ENCODE measurements at places on chromosomes 1 and 21.

DNA sequence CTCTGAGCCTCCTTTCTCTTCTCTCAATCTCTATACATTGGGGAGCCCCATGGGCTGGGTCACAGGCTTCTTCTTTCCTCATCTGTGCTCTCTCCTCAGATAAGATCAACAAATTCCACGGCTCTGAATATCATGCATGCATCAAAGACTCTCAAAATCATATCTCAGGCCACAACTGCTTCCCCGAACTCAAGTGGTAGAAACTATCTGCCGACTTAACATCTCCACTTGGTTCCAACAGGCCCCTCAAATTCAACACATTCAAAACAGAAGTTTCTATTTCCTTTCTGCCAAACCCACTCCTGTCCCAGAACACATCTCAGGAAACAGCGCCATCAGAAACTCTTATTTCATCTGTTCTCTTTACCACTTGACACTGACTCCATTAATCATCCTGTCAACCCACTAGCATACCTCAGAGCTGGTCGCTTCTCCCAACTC lies 16.7 kb downstream of the DDX59 start:
- no peak for DNase-seq

DNA sequence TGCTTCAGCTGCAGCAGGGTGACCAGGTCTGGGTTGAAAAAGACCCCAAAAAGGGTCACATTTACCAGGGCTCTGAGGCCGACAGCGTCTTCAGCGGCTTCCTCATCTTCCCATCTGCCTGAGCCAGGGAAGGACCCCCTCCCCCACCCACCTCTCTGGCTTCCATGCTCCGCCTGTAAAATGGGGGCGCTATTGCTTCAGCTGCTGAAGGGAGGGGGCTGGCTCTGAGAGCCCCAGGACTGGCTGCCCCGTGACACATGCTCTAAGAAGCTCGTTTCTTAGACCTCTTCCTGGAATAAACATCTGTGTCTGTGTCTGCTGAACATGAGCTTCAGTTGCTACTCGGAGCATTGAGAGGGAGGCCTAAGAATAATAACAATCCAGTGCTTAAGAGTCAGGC lies 2.9 kb downstream of the C1QA start:
- no peak for DNase-seq

DNA sequence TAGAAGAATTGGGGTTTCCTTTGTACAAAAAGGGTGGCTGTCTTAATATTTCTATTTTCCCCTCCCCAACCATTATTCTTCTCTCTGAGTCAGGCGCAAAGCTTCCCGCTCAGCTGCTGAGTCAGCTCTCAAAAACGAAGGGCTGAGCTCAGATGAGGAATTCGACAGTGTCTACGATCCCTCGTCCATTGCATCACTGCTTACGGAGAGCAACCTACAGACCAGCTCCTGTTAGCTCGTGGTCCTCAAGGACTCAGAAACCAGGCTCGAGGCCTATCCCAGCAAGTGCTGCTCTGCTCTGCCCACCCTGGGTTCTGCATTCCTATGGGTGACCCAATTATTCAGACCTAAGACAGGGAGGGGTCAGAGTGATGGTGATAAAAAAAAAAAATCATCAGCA lies 3.0 kb upstream of the TUFT1 start:
- DNase-seq, result no peak

DNA sequence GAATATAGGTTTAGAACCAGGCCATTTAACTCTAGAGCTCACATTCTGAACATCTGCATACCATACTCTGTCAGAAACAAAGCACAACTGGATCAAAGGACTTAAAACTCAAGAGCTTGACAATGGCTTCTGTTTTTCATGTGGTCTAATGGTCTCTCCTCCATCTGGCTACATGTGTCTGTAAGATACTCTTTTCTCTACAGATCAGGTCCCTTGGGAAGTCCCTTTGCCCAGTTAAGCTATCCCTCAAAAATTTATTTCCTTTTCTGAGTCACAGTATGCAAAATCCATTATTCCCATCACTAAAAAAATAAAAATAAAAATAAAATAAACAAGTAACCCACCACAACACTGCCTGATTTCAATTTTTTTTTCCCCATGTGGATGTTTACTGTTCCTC lies 357.0 kb upstream of the PRMT6 start:
- no peak for DNase-seq

DNA sequence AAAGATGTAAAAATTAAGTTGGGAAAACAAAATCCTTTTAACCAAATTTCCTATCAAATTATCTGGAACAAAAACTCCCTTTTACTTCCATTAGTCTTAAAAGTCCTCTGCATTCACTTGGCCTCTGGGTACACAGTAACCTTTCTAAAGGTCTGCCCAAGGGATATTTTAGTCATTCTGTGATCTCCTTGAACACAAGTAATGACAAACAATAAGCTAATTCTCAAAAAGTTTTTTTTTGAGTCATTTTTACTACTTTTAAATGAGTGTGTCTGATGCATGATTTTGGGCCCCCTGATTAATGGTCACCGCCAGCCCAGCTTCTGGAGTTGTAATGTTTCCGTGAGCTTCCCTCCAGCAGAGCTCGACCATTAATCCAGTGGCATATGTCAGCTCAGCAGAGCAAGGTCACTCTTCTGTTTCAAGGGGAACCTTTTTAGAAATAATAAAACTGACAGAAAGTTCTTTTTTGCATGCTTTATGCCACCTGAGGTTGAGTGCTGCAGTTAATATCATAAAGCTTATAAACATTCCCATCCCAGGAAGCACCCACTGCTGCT lies 14.3 kb downstream of the SAMSN1 start:
- DNase-seq, result no peak

DNA sequence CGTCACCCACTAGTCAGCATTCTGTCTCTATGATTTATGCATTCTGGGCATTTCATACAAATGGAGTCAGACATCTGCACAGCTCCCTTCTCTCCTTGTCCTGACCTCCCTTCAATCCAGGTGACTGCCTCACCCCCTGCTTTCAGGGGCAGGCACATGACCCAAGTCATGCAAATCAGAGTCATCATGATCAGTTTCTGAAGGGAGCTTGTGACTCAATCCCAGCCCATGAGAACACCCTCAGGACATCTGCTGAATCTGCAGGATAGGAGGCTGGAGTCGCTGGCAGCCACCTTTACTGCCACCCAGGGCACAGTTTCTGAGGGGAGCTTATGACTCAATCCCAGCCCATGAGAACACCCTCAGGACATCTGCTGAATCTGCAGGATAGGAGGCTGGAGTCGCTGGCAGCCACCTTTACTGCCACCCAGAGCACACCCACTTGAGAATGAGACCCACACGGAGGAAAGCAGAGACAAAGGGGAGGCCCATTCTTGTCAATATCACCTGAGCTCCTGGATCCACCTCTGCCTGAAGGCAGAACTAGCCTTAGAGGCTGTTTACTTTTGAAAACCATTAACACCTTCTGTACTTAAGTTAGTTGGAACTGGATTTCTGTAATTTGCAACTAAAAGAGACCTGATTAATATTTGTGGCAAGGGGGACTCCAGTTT lies 62.3 kb upstream of the SLC25A33 start:
- DNase-seq, result no peak

DNA sequence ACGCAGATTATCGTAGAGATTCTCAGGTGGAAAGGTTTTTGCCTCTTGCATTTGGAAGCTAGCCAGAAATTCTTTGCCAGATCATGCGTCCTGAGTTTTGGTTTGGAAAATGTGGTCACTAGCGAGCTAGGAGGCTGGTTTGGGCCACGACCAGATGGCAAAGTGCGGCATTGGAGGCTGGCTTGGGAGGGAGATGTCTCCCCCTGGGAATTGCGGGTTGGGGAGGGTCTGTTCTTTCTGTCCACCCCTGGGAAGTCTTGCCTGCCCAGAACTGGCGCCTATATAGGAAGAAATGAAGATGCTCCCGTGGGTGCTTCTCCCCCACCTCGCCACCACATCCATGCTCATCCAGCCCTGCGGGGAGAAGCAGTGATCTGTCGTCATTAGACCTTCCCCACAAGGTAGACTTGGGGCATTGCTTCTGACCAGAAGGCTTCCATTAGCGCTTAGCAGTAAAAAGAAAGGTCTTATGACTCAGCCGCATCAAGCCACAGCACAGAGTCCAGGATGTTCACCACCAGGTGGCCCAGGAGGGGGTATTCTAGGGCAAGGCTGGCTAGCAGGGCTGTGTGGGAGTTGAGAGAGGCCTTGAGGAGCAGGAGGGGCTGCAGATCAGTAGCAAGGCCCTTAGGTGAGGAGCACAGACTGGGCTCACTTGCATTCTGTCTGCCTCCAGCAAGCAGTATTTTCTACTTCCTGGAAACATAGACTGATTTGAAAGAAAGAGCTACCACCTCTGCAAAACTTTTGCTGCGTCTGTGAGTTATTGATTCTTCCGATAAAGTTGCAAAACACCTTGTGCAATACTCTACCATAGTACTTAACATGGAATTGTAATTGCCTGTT lies 1.5 kb upstream of the PTP4A2 start:
- DNase-seq, result no peak

DNA sequence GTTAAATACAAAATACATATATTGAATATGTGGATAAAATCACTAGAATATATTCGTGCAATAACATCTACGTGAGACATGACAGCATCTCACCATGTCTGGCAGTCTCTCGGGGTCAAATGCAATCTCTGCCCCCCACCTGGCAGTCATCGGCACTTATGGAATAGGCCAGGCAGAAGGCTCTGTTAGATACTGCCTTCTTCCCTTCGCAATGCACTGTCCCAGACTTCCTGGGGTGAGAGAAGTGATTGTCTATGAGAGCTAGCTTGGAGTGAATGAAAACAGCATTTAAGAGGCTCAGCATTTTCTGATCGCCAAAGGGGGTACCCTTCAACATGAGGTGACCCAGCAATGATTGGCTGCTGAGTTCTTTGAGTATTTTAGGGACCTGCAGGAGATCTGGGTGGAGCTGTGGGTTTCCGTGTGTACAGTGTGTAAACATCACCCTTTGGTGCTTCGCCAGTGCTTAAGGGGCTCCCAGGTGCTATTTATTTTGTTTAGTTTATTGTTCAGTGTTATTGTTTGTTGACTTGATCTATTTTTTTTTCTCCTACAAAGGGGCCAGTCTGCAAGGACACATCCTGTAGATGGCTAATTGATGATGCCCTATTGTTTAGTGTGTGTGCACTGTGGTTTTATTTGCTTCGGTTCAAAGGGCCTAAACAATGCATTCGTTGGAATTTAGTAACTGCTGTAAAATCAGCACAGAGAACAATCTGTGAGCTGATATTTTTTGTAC lies 10.2 kb downstream of the ERG start:
- DNase-seq, result no peak

DNA sequence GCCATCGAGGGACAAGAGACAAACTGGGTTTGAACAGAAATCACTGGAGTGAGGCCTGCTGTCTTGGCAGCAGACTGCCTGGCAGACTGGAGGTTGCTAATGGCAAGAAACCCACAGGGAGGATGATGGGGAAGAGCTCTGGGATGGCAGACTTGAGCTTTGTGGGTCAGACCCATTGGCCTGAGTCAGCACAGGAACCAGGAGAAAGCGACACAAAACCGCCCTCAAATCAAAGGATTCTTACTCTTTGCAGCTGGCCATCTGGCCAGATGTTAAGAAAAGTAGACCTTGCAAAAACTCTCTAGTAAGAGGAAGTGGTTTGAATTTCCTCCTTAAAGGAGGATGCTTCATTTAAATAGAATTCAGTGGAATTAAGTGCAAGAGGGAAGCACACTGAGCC lies 195.2 kb upstream of the JUN start:
- DNase-seq, result no peak

- DNase-seq, result peak; percentile 68
These were observed 42.9 kb downstream of the SLX9 start for GRCh38 chr21:44982558-44983250.

DNA sequence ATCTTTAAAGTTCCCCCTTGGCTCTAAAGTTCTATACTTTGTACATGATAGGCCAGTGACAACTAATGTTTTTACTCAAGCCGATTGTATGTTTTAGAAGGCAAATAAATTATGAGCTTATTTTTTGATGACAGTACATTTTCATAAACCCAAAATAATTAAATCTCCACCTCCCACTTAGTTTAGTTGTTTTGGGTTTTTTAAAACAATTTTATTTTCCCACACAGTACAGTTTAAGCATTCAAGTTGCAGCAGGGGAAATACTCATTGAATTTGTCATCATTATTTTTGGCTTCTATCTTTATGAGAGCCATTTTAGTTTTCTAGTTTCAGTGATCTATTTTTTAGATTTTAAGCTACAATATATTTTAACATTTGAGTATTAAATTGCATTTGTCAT lies 93.6 kb downstream of the OLFML2B start:
- no peak for DNase-seq

GRCh38 chr1:72230746-72231145 lies 51.6 kb downstream of the NEGR1 start:
- no peak for DNase-seq

DNA sequence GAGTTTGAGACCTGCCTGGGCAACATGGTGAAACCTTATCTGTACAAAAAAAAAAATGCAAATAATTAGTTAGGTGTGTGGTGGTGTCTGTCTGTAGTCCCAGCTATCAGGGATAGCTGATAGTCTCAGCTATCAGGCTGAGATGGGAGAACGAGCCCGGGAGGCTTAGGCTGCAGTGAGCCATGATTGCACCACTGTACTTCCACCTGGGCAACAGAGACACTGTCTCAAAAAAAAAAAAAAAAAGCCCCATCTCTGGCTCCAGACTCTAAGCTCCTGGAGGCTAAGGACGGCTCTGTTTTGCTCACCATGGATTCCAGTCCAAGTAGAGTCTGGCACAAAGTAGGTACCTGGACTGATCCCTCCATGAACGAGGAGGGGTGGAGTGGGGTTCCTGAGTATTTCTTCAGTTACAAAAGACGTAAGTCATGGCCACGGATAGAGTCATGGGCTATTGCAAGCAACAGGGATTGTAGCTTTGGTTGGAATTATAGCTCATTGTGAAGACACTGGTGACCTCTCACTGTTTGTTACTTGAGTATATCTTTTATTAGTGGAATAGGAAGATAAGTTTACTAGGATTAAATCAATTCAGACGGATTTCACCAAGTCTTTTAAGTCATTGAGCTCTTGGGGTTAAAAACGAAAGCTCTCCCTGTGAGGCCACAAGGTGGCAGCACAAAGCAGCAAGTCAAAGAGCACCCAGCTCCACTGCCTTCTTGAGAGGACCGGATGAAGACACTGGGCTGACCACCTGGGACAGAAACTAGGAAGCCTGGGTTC lies 35.6 kb upstream of the TMEM61 start:
- DNase-seq, result peak; percentile 72

DNA sequence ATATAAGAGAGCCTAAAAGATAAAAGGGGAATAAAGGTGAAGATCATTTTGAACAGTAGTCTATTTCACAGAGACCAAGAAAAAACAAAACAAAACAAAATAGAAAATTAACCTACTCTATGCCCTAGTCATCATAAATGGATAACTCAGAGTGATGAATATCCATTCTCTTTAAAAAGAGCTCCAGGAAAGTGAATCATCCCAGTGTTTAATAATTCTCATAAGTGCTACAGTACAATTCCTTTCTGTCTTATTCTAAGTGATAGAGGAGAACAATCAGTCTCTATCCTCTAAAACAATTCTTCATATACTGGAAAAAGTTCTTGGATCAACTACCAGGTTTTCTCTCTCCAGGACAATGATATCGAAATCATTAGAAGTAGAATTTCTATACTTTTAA lies 45.8 kb downstream of the GDAP2 start:
- DNase-seq, result no peak

DNA sequence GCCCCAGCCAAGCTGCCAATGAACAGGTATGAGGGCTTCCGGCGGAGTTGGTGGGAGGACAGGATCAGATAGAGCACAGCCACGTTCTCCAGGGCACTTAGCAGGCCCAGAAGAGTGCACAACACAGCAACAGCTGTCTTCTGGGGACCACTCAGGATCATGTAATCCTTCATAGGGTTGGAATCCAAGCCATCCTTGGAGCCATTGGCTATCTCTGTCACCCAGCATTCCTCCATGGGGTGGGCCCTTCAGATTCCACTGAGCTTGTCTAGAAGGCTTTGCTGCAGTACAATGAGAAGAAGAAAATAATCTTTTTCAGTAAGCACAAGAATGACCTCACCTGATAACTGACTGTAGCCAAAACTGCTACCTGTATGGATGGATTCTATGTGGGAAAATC lies 7.3 kb upstream of the FUCA1 start:
- no peak for DNase-seq
